Left lobe of liver (tissue), 2 donors: ENCODE measurements at places on chromosomes 5 and 9. TPM values are rescaled to one million over a fixed set of nuclear protein-coding genes. Genes with fewer than 3 reads are reported as not detected.

Gene ASS1
- total RNA-seq: 1,233 TPM

Gene INSL6
- not detected for total RNA-seq

- DNase-seq: no peak
Measured at GRCh38 chr5:73565969-73566547, 515 bp downstream of the UTP15 start.

DNA sequence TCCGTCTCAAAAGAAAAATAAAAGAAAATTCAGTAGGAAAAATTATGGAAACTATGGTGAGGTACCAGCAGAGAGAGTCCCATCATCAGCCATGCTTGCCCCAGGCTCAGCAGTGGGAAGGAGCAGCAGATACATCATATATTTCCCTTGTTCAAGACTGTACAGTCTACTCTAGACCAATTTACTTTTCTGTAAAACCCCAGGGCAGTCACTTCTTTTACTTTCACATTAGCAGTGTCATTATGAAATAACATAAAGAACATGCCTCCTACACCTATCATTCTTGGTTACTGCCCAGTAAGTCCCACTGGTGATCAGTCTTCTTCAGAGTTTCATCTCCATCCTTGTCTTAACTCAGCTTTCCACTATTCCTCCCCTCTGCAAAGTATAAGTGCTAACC is 1145.0 kb downstream of the MAT2B start:
- DNase-seq: no peak

- no peak for DNase-seq
Measured at GRCh38 chr9:8825585-8826147, 1026.1 kb upstream of the DMAC1 start.

DNA sequence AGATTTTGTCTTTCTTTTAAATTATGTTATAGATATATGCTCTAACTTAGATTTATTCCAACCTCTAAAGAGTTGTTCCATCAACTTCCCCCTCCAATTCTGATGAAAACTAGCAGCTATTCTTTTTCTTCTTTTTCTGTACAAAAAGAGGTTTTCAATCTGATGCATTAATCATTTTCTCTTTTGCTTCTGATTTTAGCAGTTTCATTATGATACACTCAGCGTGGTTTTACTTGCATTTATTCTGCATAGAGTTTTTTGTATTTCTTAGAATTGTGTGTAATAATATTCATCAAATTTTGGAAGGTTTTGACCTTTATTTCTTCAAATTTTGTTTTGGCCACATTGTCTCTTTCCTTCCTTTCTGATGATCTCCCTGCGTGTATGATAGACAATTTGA is 968.1 kb upstream of the CDH18 start:
- no peak for DNase-seq

GRCh38 chr5:74136276-74136825 is 504.2 kb downstream of the ENC1 start:
- no peak for DNase-seq

- no peak for DNase-seq
Measured at GRCh38 chr5:59516161-59516560, 377.4 kb downstream of the PDE4D start.

- no peak for DNase-seq
Measured at GRCh38 chr9:91415290-91415689, 8.3 kb downstream of the NFIL3 start.
